Stimulated activated CD4-positive, alpha-beta T cell treated with anti-CD3 and anti-CD28 coated beads, Interleukin-1b, Interleukin-23, amount 100 ng/mL, for 48 hours (primary cell): ENCODE measurements at places on chromosomes 5 and 9.
A peak's percentile ranks its signal among the peaks of the same experiment; 100 is the strongest.

DNA sequence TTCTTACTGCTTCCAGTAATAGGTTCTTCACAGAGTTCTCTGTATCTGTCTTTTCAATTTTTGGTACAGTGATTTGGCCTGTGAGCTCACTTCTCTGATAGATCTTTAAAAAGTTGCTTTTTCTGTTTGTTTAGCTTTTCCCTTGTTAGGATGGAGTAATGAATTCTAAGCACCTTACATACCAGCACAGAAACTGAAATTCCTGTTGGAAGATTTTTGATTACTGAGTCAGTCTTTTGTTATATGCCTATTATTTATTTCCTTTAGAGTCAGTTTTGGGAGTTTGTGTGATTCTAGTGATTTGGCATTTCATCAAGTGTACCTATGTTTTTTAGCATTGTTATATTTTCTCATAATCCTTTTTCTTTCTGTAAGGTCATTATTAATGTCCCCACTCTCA is 37.6 kb upstream of the IPPK start:
- DNase-seq = no peak

DNA sequence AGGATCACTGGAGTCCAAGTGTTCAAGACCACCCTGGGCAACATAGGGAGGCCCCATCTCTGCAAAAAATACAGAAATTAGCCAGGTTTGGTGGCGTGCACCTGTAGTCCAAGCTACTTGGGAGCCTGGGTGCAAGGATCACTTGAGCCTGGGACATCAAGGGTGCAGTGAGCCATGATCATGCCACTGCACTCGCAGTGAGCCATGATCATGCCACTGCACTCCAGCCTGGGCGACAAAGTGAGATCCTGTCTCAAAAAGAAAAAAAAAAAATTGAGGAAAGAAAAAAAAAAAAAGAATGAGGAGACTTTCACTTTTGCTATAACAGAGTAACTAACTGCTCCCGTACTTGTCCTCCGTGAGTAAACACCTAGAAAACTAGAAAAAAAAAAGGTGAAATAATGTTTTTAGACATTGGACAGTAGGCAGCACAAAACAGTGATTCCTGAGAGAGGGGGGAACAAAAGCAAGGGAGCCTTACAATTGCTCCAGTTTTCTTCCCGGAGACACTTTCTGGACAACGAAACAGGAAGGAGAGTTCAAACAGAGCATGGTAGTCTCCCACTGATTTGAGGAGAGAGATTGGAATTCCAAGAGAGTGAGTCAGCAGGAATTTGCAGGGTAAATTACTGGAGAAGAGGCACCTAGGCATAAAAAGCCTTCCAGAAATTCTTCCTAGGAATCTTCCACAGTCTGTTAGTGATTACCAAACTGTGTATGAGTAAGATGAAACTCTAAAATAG is 6.9 kb upstream of the ZBTB5 start:
- no peak for DNase-seq

GRCh38 chr5:165209101-165209727 is 1703.8 kb downstream of the MAT2B start:
- DNase-seq = no peak

DNA sequence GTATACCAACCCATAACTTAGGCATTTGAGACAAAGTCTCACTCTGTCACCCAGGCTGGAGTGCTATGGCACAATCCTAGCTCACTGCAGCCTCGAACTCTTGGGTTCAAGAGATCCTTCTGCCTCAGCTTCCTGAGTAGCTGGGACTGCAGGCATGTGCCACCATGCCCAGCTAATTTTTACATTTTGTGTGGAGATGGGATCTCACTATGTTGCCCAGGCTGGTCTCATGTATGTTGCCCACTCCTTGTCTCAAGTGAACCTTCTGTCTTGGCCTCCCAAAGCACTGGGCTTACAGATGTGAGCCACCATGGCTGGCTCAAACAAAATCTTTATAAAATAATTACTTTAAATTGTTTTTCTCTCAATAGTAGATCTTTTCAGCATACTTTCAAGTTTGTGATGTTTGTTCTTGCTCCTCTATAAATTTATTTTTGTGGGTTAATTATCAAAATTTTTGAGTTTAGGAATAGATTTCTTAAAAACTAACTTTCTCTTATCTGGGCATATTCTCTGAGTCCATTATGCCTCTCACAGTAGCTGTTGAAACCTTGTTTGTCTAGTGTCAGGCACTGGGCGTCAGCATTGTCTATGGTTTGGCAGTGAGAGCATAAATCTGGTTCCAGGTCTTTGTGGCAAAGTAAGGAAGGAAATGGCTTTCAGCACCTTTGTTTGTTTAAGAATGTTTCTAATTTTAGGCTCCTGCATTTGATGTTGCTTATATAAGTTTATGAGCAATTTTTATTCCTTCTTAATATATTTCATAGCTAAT is 38.7 kb downstream of the NLN start:
- DNase-seq = peak; percentile 8

DNA sequence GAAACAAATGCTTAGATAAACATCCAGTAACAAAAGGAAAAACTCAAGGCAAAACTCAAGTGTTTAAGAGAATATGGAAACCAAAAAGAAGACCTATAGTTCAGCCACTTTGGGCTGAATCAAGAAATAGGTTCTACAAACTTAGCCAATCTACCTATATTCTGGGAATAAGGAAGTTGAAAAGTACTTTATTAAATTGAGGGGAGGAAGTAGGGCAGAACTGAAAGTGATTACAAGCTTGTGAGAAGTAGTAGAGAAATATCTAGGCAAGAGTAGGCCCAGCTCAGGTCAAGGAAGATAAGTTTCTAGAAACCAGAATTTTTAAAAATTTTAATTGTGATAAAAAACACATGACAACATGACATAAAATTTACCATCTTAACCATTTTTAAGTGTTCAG is 384.8 kb upstream of the PCSK5 start:
- no peak for DNase-seq
